ENCODE measurements at places on chromosomes 2 and 18. TPM values are rescaled to one million over a fixed set of nuclear protein-coding genes. Genes with fewer than 3 reads are reported as not detected.

The C2orf81 gene
- polyA plus RNA-seq = 4.9 TPM

The DES gene
- 8,236 TPM for polyA plus RNA-seq

The LYPD6 gene
- 2.4 TPM for polyA plus RNA-seq

- DNase-seq = no peak
Observed at GRCh38 chr18:25876330-25876948, 214.0 kb downstream of the SS18 start.

DNA sequence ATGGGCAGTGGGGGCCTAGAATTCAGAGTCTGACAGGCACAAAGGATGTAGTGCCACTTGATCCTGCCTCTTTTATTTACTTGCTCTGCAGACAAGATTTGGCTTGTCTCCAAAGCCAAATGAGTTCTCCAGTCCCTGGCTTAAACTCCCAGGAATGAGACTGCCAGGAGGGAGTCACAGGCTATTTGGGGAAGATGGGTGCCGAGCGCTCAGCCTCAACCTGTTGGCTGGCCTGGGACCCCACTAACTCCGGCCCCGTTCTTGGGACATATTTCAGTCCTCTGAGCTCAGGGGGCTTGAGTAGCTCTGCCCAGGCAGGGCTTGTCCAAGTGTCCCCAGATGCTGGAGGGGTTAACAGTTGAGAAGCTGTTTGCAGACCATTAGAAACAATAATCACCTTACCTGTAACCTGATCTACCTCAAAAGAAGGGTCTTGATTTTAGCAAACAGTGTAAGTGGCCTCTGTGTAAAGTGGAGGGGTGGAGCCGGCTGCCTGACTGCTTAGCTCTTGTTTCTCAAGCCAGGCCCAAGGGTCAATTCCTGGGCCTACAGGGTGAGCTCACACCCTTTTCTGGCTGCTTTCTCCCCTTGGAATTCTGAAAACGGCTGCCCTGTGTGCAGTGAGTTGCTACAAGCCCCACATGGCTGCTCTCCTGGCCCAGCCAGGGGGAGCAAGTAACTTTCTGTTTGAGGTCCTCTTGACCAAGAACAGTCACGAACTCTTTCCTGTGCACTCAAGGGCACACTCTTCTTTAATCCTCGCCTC, 27.1 kb upstream of the FZD5 start:
- no peak for DNase-seq

DNA sequence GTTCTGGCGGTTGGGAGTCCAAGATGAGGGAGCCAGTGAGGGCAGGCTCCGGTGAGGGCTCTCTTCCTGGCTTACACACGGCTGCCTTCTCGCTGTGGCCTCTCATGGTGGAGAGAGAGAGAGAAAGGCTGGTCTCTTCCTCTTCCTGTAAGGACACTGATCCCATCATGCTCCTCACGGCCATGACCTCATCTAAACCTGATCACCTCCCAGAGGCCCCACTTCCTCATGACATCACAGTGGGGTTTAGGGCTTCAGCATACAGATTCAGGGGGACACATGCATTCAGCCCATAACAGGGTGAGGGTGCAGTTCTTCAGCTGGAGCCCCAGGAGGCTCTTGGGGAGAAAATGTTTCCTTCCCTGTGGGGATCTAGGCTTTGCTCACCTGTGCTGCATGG, 29.2 kb downstream of the AGAP1 start:
- DNase-seq = no peak

GRCh38 chr2:239583879-239584859, 183.3 kb upstream of the HDAC4 start:
- no peak for DNase-seq
